Neural progenitor cell (in vitro differentiated cells): ENCODE measurements at places on chromosomes 16 and 17. TPM values are rescaled to one million over a fixed set of nuclear protein-coding genes. Genes with fewer than 3 reads are reported as not detected.

Gene FBXO39
- total RNA-seq: not detected in 2 replicates

Gene SLC5A11
- 0.09 TPM in 1 of 2 replicates, not detected in the other for total RNA-seq

Gene ADAMTS18
- total RNA-seq: 0.59 and 1.9 TPM in 2 replicates

Gene DCXR
- total RNA-seq: 36.5 and 64.9 TPM in 2 replicates

Gene ZNF19
- 10.3 and 13.9 TPM in 2 replicates for total RNA-seq

Gene ARMC7
- total RNA-seq: 1.9 and 4.3 TPM in 2 replicates

Gene TRPV2
- 0.49 and 0.53 TPM in 2 replicates for total RNA-seq

Gene DNAH17
- total RNA-seq: 0.03 TPM in 1 of 2 replicates, not detected in the other

Gene MYLK3
- 0.28 and 1.6 TPM in 2 replicates for total RNA-seq

Gene SCIMP
- not detected in 2 replicates for total RNA-seq

Gene PVALEF
- total RNA-seq: not detected in 2 replicates

GRCh38 chr16:89370081-89370511, 120.3 kb downstream of the ANKRD11 start:
- DNase-seq: no peak
- no peak overlapping the region for H3K4me3 ChIP-seq
- H3K27me3 ChIP-seq: no peaks in the 10 kb centered on the region

GRCh38 chr16:2457946-2458345, 2.0 kb upstream of the TEDC2 start:
- no peaks in the 10 kb centered on the region for H3K36me3 ChIP-seq
- peaks cover 14% of the 10 kb centered on the region for H3K4me1 ChIP-seq
- no peak for DNase-seq
- H3K27ac ChIP-seq: no peak overlapping the region
- no peaks in the 10 kb centered on the region for H3K27me3 ChIP-seq

DNA sequence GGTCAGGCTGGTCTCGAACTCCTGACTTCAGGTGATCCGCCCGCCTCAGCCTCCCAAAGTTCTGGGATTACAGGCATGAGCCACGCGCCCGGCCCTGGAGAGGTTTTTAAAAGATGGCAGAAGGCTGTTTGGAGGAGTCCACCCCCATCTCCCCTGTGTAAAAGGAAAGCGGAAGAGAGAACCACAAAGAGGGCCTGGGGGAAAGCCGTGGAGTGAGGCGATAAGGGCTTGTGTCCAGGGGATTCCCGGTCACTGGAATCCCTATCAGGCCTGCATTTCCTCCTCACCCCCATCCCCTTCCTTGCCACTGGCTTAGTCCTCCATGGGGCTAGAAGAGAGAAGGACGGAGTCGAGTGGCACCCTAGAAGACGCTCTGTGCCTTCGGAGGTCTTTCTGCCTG, at the start of gene GP1BA:
TSS of gene GP1BA (plus strand) at position 315 of the 400 bp plus-strand sequence. CDS start 328 bp downstream, outside the sequence.
- H3K4me1 ChIP-seq: no peaks in the 10 kb centered on the region
- no peaks in the 10 kb centered on the region for H3K36me3 ChIP-seq
- no peak within 1 kb of the TSS for H3K4me3 ChIP-seq
- H3K27ac ChIP-seq: no peak within 1 kb of the TSS
- H3K27me3 ChIP-seq: no peaks in the 10 kb centered on the region

DNA sequence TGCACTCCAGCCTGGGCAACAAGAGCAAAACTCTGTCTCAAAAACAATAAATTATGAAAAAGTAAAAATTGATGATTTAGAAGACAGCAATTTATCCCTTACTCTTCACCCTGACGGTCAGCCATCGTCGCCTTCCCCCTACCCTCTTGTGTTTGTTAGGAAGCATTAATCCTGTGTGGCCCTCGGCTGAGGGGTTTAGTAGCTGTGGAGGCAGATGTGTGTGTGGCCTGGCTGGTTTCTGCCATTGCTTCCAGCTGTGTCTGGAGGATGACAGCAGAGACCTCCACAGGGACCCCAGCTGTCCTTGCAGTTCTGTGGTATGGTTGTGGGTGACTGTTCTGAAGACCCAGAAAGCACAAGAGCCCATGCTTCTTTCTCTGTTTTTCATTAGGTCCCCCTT, 25.9 kb downstream of the DBNDD1 start:
- H3K27me3 ChIP-seq: no peaks in the 10 kb centered on the region
- no peak overlapping the region for H3K4me3 ChIP-seq
- H3K36me3 ChIP-seq: no peaks in the 10 kb centered on the region
- DNase-seq: no peak
- H3K27ac ChIP-seq: peak overlapping the region; percentile 3

- H3K27me3 ChIP-seq: peaks cover 26% of the 10 kb centered on the region
- no peak overlapping the region for H3K4me3 ChIP-seq
- no peak overlapping the region for H3K27ac ChIP-seq
- no peak for DNase-seq
Measured at GRCh38 chr16:784431-784830, 3.8 kb downstream of the RPUSD1 start.

GRCh38 chr17:58052945-58053715, 30.1 kb upstream of the DYNLL2 start:
- no peaks in the 10 kb centered on the region for H3K27me3 ChIP-seq
- H3K27ac ChIP-seq: no peak overlapping the region
- H3K4me3 ChIP-seq: no peak overlapping the region
- H3K4me1 ChIP-seq: no peaks in the 10 kb centered on the region
- no peak for DNase-seq
- no peaks in the 10 kb centered on the region for H3K36me3 ChIP-seq

- H3K4me3 ChIP-seq: no peak overlapping the region
- peak; percentile 86 for DNase-seq
- H3K36me3 ChIP-seq: no peaks in the 10 kb centered on the region
Measured at GRCh38 chr17:13140750-13141149, 122.9 kb upstream of the ELAC2 start.

- H3K4me3 ChIP-seq: no peak overlapping the region
- H3K27ac ChIP-seq: no peak overlapping the region
- no peaks in the 10 kb centered on the region for H3K4me1 ChIP-seq
- no peaks in the 10 kb centered on the region for H3K36me3 ChIP-seq
- no peaks in the 10 kb centered on the region for H3K27me3 ChIP-seq
Measured at GRCh38 chr16:89155851-89156739, 15.5 kb upstream of the CDH15 start.

- no peak overlapping the region for H3K27ac ChIP-seq
- H3K4me3 ChIP-seq: no peak overlapping the region
- DNase-seq: no peak
- no peaks in the 10 kb centered on the region for H3K4me1 ChIP-seq
Measured at GRCh38 chr16:75534560-75535205, 1.2 kb downstream of the CHST5 start.

- no peak for DNase-seq
- H3K36me3 ChIP-seq: no peaks in the 10 kb centered on the region
- no peak overlapping the region for H3K27ac ChIP-seq
- no peaks in the 10 kb centered on the region for H3K27me3 ChIP-seq
Measured at GRCh38 chr16:4019371-4019791, 96.9 kb downstream of the ADCY9 start.

DNA sequence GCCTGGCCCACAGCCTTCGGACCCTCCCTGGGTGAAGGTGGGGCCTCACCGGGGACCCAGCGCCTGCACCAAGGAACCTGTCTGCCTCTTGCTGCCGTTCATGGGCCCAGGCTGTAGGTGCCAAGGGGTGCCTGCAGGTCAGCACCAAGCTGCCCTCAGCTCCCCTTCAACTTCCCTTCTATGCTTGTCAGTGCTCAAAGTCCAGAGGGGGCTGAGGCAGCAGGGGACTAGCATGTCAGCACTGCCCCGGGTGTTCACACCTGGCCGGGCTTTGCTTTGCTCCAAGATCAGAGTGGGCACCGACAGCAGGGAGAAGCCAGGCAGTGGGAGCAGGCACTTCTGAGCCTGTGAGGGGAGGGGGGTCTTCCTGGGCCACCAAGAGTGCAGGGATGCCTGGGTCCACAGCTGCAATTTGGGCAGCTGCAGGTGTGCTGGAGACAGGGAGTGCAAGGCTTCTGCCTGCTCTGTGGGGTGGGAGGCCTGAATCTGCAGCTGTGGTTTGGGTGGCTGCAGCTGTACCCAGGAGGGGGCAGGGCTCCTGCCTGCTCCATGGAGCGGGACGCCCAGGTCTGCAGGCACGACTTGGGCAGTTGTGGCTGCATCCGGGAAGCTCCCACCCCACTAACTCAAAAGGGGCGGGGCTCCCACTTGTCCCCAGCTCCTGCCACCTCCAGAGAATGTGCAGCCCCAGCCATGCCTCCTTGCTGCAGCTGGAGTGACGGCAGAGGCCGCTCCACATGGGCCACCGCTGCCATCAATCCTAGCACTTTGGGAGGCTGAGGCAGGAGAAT, 27.6 kb upstream of the PRM1 start:
- peak; percentile 24 for DNase-seq
- H3K27me3 ChIP-seq: no peaks in the 10 kb centered on the region
- no peak overlapping the region for H3K4me3 ChIP-seq
- no peak overlapping the region for H3K27ac ChIP-seq
- no peaks in the 10 kb centered on the region for H3K36me3 ChIP-seq
- peaks cover 6% of the 10 kb centered on the region for H3K4me1 ChIP-seq

DNA sequence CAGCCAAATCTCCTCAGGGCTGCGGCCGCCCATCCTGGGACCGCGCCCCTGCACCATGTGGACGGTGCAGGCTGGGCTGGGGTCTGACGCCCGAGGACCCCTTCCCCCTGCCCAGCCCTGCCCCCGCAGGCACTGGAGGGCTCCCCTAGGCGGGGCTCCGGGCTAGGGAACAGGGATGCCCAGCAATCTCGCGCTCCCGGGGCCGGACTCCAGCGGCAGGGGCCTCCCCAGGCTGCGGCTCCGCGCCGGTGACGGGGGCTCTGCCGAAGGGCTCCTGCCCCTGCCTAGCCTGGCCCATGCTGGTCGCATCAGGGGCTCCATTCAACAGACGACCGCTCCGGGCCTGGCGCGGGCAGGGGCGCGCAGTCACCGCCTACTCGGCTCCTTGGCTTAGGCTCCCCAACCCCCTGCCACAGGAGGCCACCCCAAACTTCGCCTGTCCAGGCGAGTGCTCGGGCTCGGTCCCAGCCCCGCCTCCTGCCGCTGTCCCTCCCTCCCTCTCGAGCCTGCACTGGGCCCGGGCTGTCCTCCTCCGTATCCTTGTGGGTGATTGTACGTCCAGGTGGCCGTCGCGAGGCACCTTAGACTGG, 27.4 kb upstream of the ADORA2B start:
- no peaks in the 10 kb centered on the region for H3K27me3 ChIP-seq
- no peak overlapping the region for H3K27ac ChIP-seq
- H3K4me3 ChIP-seq: no peak overlapping the region
- no peaks in the 10 kb centered on the region for H3K36me3 ChIP-seq

DNA sequence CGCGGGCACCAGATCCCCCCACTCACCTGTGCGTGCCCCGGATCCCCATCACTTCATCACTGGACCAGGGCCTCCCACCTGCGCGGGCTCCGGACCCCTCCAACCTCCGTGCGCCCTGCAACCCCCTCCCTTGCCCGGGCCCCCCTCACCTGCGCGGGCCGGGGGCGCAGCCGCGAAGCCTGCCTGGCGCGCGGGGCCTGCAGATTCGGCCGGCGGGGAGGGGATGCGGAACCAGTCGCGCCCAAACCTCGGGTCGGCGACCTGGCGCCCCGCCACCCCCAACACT, 202 bp downstream of the CEP131 start:
- H3K4me1 ChIP-seq: peaks cover 17% of the 10 kb centered on the region
- H3K27ac ChIP-seq: no peak overlapping the region
- peaks cover 12% of the 10 kb centered on the region for H3K27me3 ChIP-seq
- peak overlapping the region; percentile 88 for H3K4me3 ChIP-seq
- no peak for DNase-seq
